ENCODE measurements at places on chromosomes 13 and 19. TPM values are rescaled to one million over a fixed set of nuclear protein-coding genes. Genes with fewer than 3 reads are reported as not detected.

The CFAP97D2 gene
- total RNA-seq = not detected

DNA sequence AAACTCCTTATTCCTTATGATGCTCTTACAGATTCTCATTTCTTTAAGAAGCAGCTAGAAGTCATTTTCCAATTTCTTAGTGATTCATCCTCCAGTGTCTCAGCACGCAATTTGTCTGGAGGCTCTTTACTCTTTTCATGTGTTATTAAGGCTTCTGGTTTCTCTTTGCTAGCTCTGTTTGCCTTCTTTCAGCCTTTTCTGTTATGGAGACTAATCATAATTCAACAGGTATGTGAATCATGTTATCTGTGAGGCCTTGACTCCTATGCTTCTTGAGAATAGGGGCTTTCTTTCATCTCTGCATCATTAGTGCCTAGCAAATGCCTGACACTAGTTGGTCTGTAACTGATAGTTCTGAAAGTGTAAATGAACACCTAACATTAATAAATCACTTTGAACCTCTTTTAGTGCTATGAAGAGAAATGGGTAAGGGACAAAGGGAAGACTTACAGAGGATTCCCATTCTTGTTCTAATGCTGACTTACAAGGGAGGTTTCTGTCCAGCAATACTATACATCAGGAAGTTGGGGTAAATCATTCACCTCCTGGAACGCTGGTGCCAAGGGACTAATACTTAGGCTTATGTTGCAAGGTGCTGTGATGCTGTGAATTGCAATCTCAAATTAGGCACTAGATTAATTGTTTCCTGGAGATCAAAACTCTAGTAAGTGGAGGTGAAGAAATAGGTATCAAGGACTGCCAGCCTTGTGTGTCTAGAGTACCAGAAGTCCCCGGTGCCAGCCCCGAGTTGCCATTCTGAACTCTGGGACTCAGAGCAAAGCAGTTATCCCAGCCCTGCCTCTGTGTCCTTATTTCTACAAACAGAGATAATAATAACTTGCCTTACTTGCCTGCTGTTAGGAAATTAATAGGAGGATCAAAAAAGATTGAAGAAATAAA is 265.6 kb downstream of the DCLK1 start:
- DNase-seq = no peak

- DNase-seq = no peak
These were observed 3.8 kb downstream of the CD22 start for GRCh38 chr19:35332817-35333216.

The AXL gene
- 305 TPM for total RNA-seq

Measured in fibroblast of the aortic adventitia (primary cell).